ENCODE measurements at places on chromosomes 11 and 22.

- no peak for DNase-seq
Observed at GRCh38 chr11:32438866-32439489, 3.6 kb upstream of the WT1 start.

- DNase-seq, result no peak
Observed at GRCh38 chr11:66363805-66364535, 7.6 kb downstream of the SLC29A2 start.

DNA sequence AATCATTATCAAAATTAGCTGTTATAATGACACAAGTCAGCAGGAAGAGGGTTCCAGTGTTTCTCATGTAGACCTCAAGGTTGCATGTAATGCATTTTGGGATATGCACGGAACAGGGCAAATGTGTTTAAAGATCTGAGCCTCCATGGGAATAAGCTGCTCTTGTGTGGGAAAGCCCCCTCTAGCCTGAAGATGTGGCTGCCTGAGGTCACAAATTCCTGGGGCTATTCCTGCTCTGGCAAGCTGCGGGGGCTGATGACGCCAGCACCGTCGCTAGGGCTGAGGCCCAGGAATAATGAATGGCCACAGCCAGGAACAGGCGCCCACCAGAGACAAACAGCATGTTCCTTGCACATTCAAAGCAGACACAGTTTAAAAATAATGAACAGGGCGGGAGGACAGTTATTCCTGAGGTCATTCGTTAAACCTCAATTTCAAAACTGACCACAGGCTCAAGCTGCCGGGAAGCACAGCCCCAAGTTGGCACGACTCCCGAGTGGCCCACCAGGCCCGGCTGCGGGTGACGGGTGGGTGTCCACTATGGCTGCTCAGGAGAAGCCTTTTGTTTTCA is 11.7 kb downstream of the OSBPL5 start:
- peak; percentile 60 for DNase-seq

DNA sequence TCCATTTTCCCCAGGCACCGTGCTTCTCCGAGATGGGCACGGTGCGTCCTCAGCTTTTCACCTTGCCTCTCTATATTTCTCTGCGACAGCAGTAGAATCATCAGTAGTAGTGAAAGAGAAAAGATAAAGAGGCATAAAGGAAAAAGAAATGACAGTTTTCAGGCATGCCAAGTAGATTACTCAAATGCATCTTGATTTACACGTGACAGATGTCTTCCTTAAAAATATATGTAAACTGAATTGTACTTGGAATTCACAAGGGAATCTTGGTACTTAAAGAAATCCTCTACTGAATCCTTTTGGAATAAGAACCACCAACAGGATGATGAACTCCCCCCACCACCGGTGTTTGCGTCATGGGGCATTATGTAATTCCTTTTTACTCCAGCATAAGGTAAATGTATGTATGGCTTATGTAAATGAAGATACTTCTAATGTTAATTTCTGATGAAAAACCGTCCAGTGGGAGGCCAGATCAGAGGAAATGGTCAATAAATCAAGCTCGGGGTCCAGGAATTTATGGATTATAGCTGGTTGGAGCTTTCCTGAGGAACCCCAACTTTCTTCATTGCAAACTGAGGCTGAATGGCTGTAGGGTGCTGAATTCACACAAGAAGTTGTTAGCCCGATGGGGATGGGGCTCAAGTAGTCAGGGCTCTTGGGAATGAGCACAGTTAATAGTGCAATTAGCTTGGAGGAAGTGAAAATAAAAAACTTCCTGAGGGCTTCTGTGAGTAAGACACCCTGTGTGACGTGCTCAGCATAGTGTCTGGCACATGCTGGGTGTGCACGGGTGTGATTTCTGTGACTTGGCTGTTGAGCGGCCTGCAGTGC is 630.4 kb downstream of the OPCML start:
- no peak for DNase-seq

GRCh38 chr11:7575841-7576725 is 62.3 kb downstream of the PPFIBP2 start:
- DNase-seq, result peak; percentile 89

GRCh38 chr22:32475468-32476010 is 928 bp downstream of the FBXO7 start:
- DNase-seq, result no peak
